ENCODE measurements at places on chromosomes 1 and 21.

DNA sequence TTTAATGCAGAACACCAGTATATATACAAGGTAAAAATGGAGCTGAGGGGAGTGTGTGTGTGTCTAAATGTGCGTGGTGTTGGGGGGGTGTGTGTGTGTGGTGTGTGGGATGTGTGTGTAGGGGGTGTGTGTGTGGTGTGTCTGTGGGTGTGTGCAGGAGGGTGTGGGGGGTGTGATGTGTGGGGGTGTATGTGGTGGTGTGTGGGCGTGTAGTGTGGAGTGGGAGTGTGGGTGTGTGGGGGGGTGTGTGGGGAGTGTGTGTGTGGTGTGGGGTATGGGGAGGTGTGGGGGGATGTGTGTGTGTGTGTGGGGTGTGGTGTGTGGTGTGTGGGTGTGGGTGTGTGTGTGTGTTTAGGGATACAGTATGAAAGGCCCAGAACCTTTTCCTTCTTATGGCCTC, 202.3 kb upstream of the CACYBP start:
- no peak for DNase-seq

GRCh38 chr1:247096544-247096943, 7.6 kb downstream of the ZNF669 start:
- no peak for DNase-seq

DNA sequence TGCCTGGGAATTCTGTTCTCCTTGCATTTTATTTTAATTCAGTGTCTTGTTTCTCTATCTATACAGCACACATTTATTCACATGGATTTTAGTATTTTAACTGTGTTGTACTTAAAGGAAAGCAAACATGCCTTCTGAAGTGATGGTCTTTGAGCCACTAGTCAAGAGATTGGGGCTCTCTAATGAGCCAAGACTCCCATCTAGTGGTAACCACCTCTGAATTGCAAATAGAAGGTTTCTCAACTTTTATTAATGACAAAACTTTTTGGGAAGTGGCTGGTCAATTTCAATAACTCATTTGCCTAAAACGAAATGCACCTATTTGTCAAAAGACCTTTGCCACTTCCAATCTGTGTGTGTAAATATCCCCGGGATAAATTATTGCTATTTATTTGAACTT, 199.6 kb downstream of the LTN1 start:
- no peak for DNase-seq

DNA sequence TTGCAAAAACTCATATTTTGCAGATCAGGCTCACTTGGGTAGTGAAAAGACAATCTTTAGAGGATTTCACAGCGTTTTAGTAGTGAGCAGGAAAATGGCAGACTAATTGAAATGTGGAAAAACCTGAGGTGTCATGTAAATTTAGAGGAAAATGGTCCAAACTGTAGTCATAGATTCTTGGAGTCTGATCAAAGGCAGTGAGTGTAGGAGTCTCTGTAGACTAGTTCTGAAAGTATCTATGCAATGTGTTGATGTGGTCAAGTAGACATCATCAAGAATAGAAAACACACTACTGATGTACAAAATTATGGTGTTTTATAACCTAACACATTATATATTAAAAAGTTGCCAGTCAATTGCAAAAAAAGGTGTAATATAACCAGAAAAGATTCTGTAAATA, 143.2 kb upstream of the C1orf105 start:
- DNase-seq, result no peak

DNA sequence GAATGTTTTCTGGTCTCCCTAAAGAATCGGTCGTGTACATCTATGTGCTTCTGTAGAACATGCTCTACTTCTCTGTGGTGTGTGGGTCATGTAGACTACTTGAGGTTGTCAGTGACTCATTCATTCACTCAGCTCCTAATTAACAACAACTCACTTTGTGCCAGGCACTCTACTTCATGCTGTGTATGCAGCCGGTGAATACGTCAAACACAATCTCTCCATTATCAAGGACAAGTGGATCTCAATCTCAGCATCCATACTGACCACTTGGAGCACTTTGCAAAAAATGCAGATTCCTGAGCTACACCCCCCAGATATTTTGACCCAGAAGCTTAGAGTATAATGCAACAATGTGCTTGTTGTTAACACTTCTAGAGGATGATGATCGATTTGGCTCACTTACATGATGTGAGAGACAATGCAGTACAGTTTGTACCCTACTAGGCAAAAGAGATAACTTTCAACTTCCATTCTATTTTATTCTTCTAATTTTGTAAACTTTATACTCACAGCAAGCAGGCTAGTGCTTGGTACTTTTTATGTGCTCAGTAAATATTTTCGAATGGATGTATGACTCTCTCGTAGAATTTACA, 508.6 kb upstream of the ADAMTS5 start:
- DNase-seq, result no peak

- DNase-seq, result no peak
These were observed 867.8 kb downstream of the TTLL7 start for GRCh38 chr1:83130886-83131691.

DNA sequence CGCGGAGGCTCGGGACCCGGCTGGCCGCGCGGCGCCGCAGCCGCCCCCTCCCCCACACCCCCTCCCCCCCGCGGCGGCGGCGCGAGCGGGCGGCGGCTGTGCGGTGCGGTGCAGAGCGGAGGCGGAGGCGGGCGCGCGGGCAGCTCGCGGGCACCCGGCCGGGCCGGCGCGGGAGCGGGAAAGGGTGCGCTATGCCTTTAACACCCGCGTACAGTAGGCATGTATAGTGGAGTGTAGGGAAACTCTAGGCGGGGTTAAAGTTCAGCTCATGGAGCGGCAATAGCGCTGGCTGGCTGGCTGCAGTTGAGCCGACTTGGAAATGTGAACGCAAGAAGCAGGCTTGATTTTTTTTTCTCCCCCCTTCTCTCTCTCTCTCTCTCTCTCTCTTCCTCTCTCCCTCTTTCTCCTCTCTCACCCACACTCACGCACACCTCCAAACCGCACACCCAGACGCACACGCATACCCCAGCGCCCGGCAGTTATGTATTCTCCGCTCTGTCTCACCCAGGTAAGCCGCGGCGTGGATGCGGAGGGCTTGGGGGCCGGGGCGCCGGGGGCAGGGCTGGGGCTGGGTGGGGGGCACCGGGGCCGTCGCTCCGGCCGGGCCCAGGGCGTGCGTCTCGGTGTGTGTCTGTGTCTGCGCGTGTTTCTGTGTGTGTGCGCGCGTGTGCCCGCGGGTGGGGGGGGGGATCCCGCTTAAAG, at the start of gene NFIA:
NFIA (plus strand) TSS at position 251 of the 702 bp plus-strand sequence.
- DNase-seq, result peak; percentile 58

DNA sequence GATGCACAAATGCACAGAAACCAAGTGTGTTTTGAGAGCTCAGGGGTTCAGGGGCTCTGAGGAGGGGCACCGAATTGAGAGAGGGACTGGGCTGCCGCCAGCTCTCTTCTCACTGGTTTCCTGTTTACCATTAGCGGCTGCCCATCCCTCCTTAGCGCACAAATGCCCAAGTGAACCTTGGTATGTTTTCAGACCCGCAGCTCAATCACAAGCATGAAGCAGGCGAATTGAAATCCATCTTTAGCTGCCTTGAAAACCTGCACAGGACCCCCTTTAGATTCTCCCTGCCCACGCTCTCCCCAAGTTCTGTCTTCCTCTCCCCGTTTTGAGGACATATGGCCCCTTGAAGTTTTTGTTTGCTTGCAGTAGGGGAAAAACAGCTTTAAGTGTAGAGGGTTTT, 61.1 kb upstream of the ACOT11 start:
- DNase-seq, result no peak

DNA sequence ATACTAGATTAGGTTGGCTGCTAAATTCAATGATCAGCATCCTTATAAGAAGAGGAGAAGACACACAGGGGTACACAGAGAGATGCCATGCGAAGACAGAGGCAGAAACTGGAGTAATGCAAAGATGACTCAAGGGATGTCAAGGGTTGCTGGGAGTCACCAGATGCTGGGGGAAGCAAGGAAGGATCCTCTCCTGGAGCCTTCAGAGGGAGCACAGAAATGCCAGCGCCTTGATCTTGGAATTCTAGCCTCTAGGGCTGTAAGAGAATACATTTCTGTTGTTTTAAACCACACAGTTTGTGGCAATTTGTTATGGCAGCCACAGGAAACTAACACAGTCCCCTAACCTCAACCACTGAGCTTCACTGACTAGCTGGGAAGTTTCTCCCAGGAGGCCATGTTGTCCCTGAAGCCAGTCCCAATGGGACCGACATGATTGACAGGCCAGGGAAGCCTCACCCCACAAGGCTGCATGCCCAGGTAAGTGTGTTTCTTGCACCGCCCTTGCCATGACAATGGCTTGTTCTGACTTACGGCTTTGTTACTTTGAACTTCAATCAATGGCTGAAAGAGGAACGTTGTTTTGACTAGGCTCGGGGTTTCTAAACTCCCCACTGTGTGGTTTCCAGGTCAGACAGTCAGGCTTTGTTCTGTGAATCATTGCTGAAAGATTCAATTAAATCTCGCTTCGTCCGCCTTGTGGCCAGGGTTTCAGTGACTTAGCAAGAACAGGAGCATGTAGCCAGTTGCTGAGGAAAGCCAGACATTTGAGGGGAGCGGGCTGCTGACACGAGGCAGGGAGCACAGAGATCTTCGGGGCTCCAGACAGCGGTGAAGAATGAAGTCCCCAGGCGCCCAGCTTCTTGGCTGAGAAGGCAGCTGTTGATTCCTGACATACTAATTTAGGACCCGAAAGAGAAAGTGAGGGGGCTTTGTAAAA, 62.3 kb downstream of the RUNX1 start:
- no peak for DNase-seq

GRCh38 chr1:101005183-101005582, 20.4 kb downstream of the DPH5 start:
- DNase-seq, result no peak

- DNase-seq, result no peak
These were observed 5.7 kb upstream of the ARHGEF19 start for GRCh38 chr1:16218014-16218673.

- no peak for DNase-seq
These were observed 38.4 kb upstream of the SPAG17 start for GRCh38 chr1:118223426-118223825.

GRCh38 chr1:230814949-230815692, 53.2 kb downstream of the C1orf198 start:
- DNase-seq, result no peak

GRCh38 chr1:211781260-211781659, 49.3 kb downstream of the LPGAT1 start:
- no peak for DNase-seq

- no peak for DNase-seq
These were observed 5.6 kb downstream of the KIF17 start for GRCh38 chr1:20712215-20712577.

DNA sequence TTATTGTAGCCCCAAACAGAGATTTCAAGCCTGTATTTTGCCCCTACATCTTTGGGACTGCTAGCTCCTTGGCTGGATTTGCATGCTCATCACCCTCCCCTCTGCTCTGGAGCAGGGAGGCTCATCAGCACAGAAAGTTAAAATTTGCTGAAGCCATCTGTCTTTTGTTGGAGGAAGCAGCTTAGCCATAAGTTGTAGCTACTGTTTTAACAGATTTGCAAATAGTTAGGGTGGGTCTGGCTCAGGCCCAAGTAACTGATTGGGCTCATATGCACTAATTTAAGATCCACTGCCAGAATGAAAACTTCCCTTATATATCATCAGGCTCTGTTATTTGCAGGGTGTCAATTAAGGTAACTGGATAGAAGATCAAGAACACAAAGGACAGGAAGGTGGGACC, 307.0 kb downstream of the ZP4 start:
- DNase-seq, result no peak

- no peak for DNase-seq
These were observed 11.5 kb downstream of the TIAM1 start for GRCh38 chr21:31332525-31332924.

- no peak for DNase-seq
These were observed 110.1 kb upstream of the VAV3 start for GRCh38 chr1:108075055-108075454.

Measured in NCI-H1105 (cell line).